Neuronal stem cell (in vitro differentiated cells): ENCODE measurements at places on chromosomes 7 and 10.
A peak's percentile ranks its signal among the peaks of the same experiment; 100 is the strongest.

- DNase-seq = no peak
Observed at GRCh38 chr7:44769776-44770294, 21.2 kb downstream of the ZMIZ2 start.

DNA sequence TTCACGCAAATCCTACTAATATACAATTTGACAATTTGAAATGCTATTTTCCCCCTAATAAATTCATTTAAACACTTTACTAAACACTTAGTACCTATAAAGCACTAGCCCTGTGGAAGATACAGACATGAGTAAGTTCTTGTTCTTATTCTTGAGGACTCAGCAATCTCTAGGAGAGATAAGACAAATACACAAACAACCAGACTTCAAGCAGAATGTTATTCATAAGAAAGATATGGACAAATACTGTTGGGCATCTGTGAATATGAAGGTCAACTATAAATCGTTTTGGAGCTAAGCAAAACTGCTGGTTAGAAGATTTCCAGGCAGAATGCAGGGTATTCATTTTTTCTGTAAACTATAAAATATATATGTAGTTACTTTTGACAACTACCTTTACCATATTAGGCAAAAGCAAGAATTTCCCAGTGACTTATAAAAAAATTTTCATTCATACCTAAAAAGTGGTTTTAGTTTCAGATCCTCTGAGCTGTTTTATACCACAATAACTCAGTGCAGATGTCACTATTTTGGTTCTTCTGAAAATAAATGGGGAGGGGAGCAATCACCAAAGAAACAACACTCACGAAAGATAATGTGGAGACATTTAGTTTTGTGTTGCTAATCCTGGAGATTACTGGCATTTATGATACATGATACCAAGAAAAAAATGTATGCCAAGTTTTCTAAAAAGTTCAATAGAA is 3.8 kb downstream of the VPS41 start:
- DNase-seq = no peak

DNA sequence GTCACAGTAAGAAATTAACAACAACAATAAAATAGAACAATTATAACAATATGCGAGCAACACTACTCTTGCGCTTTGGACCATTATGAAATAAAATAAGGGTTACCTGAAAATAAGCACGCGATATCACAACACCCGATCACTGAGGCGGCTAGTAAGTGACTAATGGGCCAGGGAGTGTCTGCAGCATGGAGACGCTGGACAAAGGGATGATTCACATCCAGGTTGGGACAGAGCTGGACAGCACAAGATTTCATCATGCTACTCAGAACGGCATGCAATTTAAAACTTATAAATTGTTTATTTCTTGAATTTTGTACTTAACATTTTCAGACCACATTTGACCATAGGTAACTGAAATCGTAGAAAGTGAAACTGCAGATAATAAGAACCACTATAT is 15.6 kb downstream of the HIBADH start:
- DNase-seq = no peak

DNA sequence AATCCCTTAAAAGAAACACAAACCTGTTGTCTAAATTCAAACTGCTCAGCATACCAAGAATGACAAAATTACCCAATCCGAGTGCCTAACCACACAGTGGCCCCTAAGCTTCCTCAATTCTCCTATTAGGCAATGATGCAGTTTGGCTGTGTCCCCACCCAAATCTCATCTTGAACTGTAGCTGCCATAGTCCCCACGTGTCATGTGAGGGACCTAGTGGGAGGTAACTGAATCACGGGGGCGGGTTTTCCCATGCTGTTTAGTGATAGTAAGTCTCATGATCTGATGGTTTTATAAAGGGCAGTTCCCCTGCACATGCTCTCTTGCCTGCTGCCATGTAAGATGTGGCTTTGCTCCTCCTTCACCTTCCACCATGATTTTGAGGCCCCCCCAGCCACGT is 21.9 kb downstream of the PSAP start:
- DNase-seq = no peak

DNA sequence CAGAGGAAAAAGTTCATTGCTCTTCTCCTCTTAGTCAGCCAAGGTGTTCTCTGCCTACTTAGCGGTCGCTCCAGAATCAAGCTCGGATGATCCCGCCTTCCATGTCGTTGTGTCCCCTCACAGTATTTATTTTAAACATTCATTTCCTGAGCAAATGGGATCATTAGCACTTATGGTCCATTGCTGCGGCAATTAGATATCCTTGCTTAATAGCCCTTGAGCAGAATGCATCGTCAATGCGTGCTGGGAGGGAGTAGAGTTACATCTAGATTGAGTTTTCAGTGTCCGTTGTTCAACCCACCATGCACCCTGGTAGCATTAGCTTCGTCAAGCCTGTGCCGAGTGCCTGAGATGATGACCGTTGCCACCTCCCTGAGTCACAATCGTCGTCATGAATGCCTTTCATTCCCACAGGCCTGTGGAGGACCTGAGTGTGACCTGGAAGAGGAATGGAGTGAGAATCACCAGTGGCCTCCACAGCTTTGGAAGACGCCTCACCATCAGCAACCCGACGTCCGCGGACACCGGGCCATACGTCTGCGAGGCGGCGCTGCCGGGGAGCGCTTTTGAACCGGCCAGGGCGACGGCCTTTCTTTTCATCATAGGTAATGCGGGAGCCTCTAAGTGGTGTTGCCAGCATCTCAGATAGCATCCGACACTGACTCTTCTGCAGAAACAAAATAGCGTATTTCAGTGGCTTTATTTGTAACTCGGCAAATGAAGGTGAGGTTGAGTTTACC is 650.4 kb downstream of the SDK1 start:
- DNase-seq = no peak

DNA sequence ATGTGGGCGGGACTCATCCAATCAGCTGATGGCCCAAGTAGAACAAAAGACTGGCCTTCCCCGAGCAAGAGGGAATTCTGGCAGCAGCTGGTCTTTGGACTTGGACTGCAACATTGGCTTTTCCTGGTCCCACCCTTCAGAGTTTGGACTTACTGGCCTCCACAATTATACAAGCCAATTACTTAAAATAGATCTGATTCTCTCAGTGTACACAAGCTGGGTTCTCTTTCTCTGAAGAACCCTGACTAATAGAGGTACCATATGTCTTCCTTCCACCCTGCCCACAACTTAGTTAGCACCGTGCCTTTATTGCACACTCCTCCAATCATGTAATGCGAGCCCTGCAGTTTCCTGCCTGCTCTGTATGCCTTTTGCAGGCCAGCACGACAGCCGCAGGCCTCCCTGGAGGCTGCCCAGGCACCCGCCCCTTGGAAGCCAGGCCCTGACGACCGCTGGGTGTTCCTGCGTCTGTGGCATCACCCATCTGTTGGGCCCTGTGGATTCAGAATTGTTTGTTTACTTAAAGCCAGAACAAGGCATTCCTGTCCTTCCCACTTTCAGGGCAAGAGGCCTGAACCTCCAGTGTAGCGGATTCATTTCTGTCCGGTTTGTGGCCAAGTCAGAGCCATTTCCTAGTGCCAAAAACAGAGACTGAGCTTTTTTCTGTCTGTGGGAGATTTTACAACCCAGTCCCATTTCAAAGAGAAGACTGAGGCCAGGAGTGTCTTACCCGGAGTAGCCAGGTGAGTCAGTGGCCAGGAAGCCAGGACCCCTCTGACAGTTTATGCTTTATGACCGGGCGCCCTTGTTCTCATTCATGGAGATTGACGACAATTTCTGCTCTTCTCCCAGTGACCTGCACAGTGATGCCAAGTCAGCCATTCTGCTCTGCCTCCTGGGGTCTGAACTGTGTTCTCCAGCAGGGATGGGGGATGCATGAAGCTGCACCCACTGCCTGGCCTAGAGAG is 968 bp upstream of the INMT start:
- DNase-seq = no peak

DNA sequence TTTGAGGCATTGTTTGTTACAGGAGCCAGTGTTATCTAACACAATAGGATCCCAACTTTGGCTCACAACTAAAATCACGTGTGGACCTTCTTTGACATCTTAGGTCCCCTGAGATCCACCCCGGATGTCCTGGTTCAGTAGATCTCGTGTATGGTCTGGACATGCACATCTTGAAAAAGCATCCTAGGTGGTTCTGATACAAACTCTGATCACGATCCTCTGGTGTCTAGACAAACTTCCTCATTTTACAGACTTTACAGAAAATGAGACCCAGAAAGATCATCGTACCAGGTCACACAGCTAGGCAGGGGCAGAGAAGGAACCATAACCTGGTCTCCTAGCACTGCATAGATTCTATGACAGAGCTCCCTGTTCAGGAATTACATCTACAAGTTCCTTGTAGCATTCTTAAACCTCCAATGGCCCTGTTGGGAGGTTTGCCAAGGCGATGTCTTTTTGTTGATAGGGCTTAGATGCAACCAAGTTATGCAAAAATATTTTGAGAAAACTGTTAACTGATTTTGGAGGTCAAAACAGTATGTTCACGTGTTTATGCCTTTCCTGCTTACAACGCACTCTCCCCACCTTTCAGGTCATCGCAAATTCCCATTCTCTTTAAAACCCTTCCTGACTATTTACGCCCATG is 30.8 kb upstream of the CHST15 start:
- no peak for DNase-seq

DNA sequence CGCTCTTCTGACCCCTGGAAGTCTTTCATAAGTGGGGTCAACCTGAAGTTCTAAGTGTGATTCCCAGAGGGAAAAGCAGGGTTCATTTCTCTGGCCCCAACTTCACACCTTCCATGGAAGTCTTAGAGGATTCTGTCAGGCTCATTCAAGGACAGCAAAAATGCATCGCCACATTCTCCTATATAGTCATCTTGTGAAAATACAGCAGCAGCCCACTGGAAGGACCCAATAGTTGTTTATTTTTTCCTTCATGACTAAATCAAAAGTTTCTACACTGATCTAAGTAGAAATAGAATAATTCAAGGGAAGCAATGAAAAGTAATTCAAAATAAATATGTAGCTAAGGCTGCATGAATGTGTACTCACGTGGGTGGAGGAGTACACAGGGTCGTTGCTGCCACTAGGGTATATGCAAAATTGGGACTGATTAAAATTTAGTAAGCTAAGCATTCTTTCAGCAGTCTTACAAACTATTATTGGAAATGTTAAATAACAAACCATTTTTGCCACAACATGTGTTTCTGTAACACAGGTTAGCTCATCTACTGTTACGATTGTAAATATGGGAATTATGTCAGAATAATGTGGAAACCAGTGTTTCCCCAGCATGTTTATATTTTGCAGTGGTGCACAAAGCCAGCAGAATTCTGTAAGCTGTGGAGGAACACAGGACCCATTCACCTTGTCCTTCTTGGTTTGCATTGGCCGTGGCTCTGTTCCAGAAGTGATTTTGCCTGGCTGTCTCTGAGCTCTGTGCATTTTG is 33.5 kb downstream of the EEPD1 start:
- DNase-seq = no peak

- DNase-seq = no peak
Observed at GRCh38 chr7:150626696-150627095, 5.5 kb downstream of the GIMAP6 start.

DNA sequence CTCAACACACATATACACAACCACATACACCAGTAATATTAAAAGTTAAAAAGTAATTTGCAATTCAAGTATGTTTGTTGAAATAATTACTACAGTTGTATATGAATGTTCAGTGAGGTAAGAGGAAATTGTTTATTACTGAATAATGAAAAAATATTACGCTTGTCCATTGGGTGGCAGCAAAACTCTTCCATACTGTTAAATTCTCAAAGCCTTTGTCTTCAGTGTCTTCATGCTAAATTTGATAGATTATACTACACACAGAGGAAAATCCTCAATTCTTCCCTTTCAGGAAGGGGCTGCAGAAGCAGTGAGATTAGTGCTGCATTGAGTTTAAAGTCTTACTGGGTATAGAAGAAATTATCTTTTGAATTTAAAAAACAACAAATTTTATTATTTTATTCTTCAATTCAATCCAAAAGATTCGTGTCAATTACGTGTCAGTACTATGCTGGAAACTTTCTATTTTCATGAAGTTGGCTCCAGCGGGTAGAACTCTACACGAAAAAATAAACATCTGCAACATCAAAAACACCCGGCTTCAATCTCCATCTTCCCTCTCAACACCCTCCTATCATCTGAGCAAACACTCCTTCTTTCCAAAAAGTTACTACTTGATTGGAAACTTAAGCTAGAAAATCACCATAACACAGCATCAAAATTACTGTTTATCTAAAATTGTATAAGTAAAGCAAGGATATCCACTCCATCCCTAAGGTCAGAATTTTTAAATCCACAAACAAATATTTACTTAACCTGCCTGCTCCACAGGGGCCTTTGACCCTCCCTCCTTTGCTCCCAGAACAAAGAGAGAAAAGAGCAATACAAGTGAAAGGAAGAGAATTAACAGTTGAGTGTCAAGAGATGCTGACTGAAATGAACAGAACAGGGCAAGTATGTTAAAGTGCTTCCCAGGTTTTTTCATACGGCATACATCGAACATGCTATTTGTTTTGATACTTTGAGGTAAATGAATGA is 37.0 kb upstream of the TES start:
- DNase-seq = peak; percentile 18

DNA sequence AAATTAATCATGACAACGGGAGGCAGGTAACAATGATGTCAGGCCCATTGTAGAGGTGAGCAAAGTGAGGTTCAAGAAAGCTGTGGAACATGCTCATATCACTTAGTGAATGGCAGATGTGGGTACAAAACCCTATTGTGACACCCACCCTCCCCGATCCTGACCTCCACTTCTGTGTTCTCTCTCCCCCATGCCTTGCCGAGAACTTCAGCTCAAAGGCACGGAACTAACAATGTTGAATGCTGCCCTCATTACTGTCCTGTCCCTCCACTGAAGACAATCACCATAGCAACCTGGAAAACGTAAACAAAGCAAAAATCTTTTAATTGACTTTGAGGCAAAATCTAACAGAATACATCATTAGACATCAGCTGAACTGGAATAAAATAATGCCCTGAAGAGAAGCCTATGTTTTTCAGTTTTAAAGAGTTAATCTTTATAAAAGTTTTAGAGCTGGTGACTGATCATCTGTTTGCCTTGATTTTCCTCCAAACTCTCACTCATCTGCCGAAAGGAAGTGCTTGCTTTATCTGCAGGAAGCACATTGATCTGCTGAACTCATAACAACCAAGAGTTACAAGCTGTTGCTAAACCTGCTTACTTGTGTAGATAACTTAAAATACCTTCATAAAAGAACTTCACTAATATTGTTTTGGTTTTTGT is 133.6 kb downstream of the CUBN start:
- peak; percentile 41 for DNase-seq

DNA sequence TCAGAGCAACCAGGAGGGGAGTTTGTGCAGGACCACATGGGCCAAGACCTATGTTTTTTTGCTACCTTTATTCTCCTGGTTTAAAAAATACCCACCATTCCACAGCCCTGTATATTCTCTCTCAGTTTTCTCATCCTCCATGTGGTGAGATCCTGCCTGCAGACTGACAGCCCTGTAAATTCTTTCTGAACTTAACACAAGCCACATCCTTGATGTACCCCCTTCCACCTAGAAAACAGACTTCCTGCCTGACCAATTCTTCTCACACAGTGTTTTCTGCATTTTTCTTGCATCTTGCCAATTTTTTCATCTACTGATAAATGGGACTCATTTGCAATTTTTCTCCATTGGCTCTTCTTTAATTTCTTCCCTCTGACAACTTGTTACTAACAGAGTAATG is 78.4 kb downstream of the INSYN2A start:
- no peak for DNase-seq
